Iris pigment epithelial cell (primary cell): ENCODE measurements at places on chromosomes 5 and 9.

DNA sequence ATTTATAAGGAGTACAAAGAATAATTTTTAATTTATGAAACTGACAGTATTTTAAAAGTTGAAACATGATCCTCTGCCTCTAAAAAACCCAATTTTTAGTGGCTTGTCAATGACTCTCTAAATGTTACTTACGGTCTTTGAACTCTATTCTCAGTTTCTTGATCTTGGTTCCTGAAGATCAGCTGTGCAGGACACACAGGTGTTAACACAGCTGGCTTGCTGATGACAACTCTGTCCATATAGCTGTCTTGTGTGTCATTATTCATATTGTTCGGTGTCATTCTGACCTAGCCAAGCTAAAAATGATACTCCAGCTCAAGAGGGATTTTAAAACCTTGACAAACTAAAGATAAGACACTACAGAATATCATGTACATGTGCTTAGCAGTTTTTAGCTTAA is 314.5 kb downstream of the CCDC171 start:
- DNase-seq = no peak

DNA sequence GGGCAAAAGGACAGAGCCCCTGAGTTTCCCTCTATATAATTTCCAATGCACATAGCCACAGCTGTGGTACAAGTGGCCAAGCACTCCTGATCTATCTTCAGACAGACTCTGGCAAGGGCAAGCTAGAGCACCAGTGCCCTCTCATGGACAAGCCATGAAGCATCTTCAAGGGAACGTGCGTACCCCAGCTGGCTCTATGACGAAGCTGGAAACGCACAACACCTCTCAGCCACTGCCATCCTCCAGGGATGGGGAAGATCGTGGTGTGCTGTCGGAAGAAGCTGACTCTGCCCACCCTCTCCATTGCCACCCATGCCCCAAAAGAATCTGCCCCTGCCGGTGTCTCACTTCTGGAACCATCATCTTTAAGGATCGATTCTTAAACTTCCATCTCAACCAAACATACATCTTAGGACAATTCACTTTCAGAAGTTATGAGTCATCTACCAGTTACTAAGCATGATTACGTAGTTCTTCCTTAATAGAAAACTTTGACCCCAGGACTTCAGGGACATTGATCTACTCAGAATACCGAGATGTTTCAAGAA is 482.9 kb downstream of the AGTPBP1 start:
- DNase-seq = peak; percentile 20

DNA sequence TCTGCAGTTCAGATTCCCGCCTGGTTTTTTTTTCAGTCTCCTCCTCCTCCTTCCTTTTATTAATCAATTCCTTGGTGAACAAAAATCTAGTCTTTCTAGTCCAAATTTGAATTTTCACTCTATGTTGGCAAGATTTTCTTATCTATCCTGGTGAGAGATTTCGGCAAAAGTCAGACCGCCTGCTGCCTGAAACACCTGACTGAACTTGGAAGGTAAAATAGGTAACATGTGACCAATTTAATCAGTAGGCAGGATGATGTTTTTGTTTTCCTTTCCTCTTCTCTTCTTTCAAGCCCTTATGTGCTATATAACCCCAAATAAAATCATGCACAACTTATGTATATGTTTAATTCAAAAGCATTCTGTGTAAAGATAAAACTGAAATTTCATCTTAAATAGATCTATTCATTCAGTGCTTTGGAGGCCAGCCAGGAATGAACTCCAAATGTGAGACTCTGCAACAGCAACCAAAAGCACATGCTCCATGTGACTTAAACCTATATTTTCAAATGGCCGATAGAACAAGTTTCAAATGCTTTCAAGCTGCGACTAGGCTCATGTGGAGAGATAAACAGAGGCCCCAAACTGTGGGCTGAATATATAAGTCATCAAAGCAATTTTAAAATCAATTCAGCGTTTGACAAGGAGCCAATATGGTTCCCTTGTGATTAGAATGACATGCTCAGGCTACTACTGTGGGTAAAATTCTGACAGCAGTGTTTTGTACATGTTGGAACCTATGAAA is 100.4 kb upstream of the SEMA6A start:
- no peak for DNase-seq

- peak; percentile 92 for DNase-seq
These were observed 332.3 kb downstream of the CWC27 start for GRCh38 chr5:65100911-65101631.

GRCh38 chr5:176497852-176498251 is 39.4 kb downstream of the RNF44 start:
- peak; percentile 49 for DNase-seq

DNA sequence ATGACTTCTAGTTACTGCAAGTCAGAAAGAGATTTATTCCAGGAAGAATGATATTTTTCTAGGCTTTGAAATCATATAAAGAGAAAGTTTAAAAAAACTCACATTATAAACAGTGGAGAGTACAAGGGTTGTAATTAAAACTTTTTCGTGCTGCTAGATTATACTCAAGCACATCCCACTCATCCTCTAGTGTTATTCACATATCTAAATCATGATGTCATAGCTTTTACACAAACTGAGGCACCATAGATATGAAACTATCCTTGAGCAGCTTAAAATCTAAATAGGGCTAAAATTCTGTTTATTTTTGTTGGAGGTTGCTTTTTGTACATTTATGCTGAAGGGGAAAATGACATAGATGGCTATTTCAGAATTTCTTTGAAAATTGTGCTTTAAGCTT is 30.0 kb downstream of the TENT2 start:
- DNase-seq = peak; percentile 56

DNA sequence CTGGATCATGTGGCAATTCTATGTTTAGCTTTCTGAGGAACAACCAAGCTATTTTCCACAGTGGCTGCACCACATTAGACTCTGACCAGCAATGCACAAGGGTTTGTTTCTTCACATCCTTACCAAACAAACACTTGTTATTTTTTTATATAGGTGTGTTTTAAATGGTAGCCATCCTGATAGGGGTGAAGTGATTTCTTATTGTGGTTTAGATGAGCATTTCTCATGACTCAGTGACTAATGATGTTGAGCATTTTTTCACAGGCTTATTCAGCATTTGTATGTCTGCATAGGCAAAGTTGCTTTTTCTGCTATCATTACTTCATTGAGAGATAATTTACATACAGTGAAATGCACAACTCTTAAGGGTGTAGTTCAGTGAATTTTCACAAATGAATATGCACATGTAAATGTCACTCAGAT is 36.0 kb downstream of the ANKRD33B start:
- DNase-seq = peak; percentile 87

GRCh38 chr9:71209890-71210289 is 88.5 kb upstream of the TRPM3 start:
- no peak for DNase-seq

DNA sequence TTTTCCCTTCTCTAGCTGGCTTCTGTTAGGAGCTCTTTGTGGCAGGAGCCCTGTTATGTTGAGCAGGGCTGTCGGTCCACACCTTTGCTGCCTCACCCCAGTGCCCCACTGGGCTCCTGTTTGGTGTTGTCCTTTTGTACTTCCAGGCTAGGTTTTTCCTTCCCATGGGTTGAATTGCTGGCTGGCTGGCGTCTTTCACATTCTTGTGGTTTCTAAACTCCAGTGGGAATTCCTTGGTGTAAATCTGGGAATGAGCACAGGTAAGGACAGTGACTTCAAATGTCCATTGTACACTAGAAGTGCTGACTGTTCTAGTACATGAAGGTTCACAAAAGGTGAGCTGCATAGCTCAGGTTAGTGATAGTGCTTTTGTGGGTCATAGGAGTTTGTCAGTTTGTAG is 30.4 kb downstream of the RASGRF2 start:
- no peak for DNase-seq
